ENCODE measurements at places on chromosomes 12 and 14. TPM values are rescaled to one million over a fixed set of nuclear protein-coding genes. Genes with fewer than 3 reads are reported as not detected.

- DNase-seq: no peak
These were observed 138.2 kb upstream of the LHX5 start for GRCh38 chr12:113609692-113610469.

GRCh38 chr12:48024735-48025134, 20.5 kb upstream of the COL2A1 start:
- DNase-seq: no peak

GRCh38 chr14:90281261-90281660, 24.9 kb downstream of the PSMC1 start:
- DNase-seq: no peak

- no peak for DNase-seq
These were observed 36.4 kb upstream of the GXYLT1 start for GRCh38 chr12:42180990-42181596.

DNA sequence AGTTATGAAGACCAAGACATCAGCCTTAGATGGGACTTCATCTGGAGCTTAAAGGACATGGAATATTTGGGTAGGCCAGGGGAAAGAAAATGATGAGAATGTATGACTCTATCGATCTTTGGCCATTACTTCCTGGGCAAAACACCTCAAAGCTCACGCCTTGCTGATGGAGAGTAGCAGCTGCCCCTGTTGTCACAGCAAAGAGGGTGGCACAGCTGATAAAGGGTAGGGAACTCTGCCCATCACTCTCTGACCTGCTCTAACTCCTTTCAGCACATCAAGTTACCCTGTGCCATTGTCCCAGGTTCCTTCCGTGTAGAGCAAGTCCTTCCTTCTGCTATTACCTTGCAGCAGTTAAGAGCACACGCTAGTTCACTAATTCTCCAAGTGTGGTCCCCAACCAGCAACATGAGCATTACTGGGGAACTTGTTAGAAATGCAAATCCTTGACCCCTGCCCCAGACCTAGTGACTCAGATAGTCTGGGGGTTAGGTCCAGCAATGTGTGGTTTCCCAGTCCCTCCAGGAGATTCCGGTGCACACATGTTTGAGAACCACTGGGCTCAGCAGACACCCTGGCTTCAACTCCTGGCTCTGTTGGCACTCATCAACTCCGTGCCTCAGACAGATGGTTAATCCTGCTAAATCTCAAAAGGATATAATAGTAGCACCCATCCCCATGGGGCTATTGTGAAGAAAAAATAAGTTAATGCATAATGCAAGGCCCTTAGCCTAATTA, 93.7 kb upstream of the EEA1 start:
- no peak for DNase-seq

DNA sequence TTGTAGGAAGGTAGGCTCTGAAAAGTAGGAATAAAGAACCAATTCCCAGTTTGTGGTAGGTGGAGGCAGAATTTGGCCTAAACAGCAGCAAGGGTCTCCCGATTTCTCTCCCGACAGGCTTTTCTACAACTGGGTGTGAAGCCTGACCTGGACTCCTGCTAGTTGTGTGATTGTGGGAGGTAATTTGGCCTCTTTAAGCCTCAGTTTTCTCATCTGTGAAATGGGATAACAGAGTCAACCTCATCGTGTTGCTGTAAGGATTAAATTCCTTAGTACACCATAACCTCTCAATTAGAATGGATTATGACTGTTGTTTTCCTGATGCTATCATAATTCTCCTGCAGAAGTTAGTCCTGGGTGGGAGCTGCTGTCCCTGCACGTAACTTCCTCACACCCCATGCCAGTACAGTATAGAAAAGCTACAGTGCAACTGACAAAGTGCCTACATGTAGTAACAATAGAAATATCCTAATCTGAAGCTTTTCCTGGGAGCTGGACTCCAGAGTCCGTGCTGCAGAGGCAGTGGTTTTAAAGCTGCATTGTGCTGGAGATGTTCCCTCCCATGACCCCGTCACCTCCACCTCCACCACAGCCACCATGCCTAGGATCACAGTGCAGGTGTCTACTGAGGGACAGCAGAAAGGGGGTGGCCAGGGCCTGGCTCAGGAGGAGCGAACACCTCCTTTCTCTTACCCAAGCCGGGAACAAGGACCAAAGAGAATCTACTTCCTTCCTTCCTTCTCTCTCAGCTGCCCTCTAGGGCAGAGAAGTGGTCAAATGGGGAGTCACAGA, 76.5 kb downstream of the FBXL14 start:
- no peak for DNase-seq

- DNase-seq: no peak
These were observed 51.3 kb upstream of the RMST start for GRCh38 chr12:97411341-97411740.

- DNase-seq: no peak
These were observed 192.7 kb downstream of the STXBP6 start for GRCh38 chr14:24857277-24857676.

DNA sequence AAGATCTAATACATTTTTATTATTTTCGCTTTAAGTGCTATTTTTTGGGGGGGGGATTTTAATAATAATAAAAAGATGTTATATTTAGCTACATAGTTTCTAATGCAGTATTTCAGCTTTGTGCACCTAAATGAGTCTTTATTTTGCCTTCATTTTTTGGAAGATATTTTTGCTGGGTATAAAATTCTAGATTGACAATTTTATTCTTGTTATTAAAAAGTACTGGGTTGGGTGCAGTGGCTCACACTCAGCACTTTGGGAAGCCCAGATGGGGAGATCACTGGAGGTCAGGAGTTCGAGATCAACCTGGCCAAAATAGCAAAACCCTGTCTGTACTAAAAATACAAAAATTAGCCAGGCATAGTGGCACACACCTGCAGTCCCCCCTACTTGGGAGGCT, 173.6 kb downstream of the SLC15A5 start:
- DNase-seq: no peak

- DNase-seq: no peak
These were observed 207.8 kb upstream of the FAR2 start for GRCh38 chr12:28941248-28941647.

- DNase-seq: no peak
These were observed 23.7 kb upstream of the YAF2 start for GRCh38 chr12:42261708-42262107.

DNA sequence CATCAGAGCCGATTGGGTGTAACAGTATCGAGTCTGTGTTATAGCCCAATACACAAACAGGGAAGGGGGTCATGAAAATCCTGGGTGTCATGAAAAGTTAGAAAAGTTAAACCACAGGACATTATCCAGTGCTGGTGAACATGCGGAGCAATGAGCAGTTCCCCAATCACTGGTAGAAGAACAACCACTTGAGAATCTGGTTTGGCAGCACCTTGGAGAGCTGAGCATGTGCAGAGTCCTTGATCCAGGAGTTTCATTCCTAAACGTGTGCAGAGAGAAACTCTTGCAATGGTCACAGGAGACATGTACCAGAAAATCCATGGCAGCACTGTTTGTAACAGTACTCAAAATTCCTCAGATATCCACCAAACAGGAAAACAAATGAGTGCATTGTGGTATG, 23.0 kb upstream of the JDP2 start:
- DNase-seq: no peak

DNA sequence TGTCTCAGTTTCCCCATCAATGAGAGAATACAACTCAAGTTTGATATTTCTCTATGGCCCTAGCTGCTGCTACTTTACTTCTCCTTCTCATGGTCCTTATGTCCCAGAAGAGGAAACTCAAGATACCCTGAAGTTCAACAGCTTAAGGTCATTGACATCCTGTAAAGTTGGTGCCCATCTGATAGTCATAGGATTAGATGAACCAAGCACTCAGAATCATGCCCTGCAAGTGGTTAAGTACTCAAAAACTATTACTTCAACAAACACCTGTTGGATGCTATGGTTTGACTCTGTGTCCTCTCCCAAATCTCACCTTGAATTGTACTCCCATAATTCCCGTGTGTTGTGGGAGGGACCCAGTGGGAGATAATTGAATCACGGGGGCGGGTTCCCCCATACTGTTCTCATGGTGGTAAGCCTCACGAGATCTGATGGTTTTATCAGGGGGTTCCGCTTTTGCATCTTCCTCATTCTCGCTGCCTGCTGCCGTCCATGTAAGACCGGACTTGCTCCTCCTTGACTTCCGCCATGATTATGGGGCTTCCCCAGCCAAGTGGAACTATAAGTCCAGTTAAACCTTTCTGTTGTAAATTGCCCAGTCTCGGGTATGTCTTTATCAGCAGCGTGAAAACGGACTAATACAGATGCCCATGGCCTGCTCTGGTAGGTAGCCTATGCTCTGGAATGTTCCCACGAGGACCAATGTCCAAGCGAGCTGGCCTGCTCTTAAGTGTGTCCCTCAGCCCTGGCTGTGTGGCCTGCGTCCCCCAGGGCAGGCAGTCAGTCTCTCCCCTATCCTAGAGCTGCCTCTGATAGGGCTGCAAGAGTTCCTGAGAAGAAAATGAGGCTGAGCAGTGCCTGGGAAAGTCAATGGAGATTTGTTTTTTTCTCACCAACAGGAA, 18.1 kb downstream of the CAMKK2 start:
- DNase-seq: peak; percentile 75

GRCh38 chr14:97458661-97459579, 661.7 kb downstream of the VRK1 start:
- peak; percentile 57 for DNase-seq

GRCh38 chr14:35818346-35819115, 7.6 kb upstream of the BRMS1L start:
- no peak for DNase-seq

DNA sequence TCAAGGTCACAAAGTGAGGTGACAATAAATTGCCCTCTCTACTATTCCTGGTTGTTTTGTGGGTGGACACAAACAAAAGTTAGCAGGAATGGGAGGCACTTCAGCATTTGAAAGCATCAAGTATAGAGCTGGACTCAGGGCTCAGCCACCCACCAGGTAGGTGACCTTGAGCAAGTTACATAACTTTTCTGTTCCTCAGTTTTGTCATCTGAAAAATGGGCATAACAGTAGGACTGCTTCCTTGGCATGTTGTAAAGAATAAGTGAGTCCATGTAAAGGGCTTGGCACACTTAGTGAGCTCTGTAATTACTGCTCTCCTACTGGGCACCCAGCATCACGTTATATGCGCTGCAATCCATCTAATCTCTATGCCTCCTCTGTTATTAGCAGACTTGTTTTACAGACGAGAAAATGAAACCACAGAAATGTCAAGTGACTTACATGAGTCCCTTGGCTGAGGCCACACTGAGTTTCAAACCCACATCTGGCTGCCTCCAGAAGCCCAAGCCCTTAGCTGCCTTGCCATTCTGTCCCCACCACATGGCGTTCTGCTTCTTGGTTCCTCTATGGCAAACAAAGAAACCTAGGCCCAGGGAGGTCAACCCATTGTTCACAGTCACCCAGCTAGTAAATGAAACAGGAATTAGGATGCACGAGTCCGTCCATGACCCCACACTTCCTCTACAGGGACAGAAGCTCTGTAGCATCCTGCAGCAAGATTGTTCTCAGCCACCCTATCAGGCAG, 63.2 kb upstream of the SLC24A4 start:
- DNase-seq: no peak

- DNase-seq: no peak
These were observed 94.0 kb upstream of the FAR2 start for GRCh38 chr12:29054858-29055663.

GRCh38 chr14:39446131-39446744, 14.0 kb upstream of the FBXO33 start:
- no peak for DNase-seq

- DNase-seq: no peak
These were observed 463.9 kb downstream of the GALC start for GRCh38 chr14:87529081-87529480.

DNA sequence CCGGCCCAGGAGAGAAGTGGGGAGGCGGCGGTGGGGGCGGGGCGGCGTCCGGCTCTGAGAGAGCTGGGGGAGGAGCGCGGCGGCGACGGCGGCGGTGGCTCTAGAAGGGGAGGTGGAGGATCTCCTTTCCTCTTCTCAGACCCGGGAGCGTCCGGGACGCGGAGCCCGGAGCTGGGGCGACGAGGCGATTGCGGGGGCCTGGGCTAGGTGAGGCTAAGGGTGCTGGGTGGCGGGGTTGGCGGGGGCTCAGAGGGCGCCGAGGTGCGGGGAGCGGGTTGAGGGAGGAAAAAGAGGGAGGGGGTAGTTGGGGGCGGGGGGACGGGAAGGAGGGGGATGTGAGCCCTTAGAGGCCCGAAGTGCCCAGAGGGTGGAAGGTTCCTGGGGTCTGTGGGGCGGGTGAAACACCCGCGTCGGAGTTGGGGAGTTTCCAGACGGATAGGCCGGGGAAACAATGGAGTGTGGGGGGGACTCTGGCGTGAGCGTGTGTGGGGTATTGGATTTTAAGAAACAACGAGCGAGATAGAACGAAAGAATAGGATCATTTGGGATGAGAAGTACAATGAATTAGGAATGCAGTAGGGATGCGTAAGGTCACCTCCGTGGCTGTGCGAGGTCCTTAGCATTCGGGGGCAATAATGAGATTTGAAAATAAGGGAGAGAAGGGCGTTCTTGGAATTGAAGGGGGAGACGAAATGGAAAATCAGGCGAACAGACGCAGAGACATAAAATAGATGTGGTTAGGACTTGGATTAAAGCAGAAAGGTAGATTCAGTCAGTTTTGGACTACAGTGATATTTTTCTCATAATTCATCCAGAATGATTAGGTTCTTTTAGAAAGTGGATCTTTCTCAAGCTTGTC, at the start of gene SPATS2:
Gene SPATS2, plus strand, starts transcription at position 82 of the 859 bp plus-strand sequence. CDS start 93,551 bp downstream, outside the sequence.
- DNase-seq: peak; percentile 98

SMIM41 gene
- 0.84 TPM for total RNA-seq

RPGRIP1 gene
- 0.39 TPM for total RNA-seq

GTF2H3 gene
- total RNA-seq: 18.1 TPM

RND1 gene
- 3.7 TPM for total RNA-seq

HVCN1 gene
- 4.1 TPM for total RNA-seq

KLRF2 gene
- not detected for total RNA-seq

CD163L1 gene
- 39.8 TPM for total RNA-seq

SP7 gene
- total RNA-seq: 0.33 TPM
